ENCODE measurements at places on chromosomes 7 and 10. TPM values are rescaled to one million over a fixed set of nuclear protein-coding genes. Genes with fewer than 3 reads are reported as not detected.

ITGA8 gene
- 62.2 TPM for total RNA-seq

GRCh38 chr10:84613336-84614021 lies 285.1 kb downstream of the CCSER2 start:
- peak; percentile 35 for DNase-seq

GRCh38 chr10:122387572-122387971 lies 13.1 kb downstream of the PLEKHA1 start:
- DNase-seq: no peak

DNA sequence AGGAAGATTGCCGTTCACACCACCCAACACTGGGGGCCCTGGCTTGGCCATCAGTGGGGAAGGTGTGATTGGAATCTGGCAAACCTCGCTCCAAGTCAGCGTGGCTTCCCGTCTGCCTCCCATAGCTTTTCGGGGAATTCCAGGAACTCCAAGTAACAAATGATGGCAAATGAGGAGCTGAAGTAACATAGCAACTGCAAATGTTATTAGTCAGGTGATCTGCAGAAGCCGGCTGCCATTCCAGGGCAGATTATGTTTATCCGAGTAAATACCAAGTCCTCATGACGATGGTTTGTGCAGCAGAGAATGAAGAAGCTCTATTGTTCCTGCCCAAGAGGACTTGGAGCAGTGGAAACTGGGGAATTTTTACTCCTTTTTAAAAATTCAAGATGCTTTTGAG lies 270.5 kb upstream of the PODXL start:
- DNase-seq: no peak

- DNase-seq: no peak
Observed at GRCh38 chr7:100539436-100540006, 518 bp downstream of the AGFG2 start.

- DNase-seq: no peak
Observed at GRCh38 chr10:79018521-79019011, 50.2 kb upstream of the ZMIZ1 start.

GRCh38 chr7:20343941-20344340 lies 13.2 kb downstream of the ITGB8 start:
- DNase-seq: no peak

DNA sequence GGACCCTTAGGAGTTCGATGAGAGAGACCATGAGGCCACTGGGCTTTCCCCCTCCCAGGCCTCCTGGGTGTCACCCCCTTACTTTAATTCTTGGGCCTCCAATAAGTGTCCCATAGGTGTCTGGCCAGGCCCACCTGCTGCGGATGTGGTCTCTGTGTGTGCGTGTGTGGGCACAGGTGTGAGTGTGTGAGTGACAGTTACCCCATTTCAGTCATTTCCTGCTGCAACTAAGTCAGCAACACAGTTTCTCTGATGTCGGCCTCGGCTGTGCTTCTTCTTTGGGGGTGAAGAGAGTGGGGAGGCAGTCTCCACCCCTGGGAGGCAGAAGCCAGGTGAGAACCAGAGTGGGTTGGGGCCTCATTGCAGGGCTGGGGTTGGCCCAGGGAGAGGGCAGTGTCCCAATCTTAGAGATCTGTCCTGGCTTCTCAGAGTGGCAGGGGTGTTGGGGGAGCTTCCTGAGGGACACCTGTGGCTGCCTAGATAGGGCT lies 1.5 kb downstream of the PVRIG start:
- no peak for DNase-seq

GRCh38 chr10:32379950-32380551 lies 33.1 kb upstream of the EPC1 start:
- no peak for DNase-seq

GRCh38 chr10:30704026-30704600 lies 74.6 kb upstream of the LYZL2 start:
- DNase-seq: no peak

Measured in urinary bladder (tissue), 4 donors.